Astrocyte (in vitro differentiated cells and primary cell): ENCODE measurements at places on chromosomes 1 and 21. TPM values are rescaled to one million over a fixed set of nuclear protein-coding genes. Genes with fewer than 3 reads are reported as not detected.

- no peak for DNase-seq
These were observed 2.9 kb downstream of the EIF2D start for GRCh38 chr1:206609229-206609991.

The SPRR5 gene
- total RNA-seq = not detected in 2 replicates

- no peak for DNase-seq
These were observed 32.7 kb downstream of the OR13G1 start for GRCh38 chr1:247646867-247647266.

DNA sequence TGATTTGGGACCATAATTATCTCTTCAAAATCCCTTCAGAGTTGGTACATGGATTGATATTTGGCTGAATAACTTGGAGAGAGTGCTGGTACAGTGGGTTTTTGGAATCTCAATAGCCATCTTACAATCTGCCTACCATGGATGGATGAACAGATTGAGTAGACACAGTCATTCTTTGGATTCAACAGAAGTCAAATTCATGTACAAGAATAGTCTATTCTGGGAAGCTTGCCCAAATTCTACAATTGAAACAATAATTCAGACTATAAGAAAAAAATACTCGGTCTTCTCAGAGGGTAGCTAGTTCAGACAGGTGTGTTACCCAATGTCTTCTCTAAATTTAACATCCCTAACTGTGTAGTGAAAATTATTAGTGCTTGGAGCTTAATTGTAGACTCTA is 574.0 kb downstream of the LRRIQ3 start:
- no peak for DNase-seq

DNA sequence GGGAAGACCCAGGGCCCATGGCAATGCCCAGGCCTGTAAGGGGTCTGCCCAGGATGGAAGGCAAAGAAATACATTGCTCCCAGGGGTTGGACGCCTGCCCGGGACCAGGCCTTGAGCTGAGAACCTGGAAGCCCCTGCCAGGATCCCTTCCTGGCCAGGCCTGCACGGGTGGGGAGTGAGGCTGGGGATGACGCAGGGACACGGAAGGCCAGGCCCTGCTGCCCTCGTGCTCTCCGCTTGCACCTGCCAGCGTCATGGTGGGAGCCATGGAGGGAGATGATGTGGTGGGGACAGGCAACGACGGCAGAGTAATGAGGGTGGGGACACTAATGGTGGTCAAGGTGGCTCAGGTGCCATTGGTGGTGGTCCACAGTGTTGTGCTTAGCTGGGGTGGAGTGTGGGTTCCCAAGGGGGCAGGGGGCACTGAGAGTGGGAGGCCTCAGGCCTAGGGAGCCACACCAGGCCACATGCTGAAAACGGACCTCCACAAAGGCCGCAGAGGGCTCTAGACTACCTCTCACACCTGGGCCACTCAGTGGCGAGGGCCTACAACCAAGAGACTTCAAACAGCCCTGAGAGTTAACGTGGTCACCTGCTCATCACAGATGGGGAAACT is 4.3 kb downstream of the HES3 start:
- no peak for DNase-seq

GRCh38 chr1:73144311-73144710 is 862.0 kb upstream of the NEGR1 start:
- no peak for DNase-seq

DNA sequence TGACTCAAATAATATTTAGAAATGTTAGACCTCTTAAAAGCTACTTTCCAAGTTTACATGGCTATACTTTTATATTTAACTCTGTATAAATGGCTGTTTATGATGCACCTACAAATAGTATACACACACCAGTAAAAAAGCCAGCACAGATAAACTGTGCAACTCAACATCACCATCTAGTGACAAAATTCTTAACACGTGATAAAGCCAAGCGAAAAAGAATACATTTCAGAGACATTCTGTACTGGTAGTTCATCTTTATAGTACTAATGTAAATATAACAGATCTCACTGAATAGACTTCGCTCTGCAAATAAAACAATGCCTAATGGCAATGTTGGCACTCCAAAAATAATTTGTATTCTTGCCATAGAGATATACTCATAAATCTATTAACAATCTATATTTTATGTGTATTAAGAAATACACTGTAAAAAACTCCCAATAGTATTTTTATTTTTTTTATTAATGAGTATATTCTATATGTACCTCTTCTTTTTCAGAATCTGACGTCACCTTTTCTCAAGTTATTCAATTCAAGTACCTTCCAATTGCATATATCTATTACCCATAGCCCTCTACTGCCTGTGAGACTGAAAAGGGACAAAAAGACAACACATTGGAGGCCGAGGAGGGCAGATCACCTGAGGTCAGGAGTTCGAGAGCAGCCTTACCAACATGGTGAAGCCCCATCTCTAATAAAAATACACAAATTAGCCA is 100.2 kb downstream of the DPYD start:
- DNase-seq = peak; percentile 16

GRCh38 chr1:27527890-27528817 is 38.2 kb upstream of the WASF2 start:
- no peak for DNase-seq

The CCDC30 gene
- 2.2 and 2.5 TPM in 2 replicates for total RNA-seq

DNA sequence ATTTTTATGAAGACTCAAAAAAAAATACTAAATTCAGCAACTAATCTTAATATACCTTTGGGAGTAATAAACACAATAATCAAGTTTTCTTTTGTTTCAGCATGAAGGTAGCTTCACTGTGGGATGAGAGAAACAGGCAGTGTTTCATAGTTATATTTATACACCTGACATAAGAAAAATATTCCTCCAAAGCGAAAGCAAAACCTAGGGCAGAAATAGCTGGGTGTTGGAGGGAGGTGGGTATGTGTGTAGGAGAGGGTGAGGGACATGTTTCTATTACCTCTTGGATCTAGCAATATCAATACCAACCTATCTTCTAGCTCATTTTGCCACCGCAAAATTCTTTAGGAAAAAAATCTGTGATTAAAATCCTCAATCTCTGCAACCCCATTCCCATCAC is 24.9 kb upstream of the MAN1A2 start:
- no peak for DNase-seq

DNA sequence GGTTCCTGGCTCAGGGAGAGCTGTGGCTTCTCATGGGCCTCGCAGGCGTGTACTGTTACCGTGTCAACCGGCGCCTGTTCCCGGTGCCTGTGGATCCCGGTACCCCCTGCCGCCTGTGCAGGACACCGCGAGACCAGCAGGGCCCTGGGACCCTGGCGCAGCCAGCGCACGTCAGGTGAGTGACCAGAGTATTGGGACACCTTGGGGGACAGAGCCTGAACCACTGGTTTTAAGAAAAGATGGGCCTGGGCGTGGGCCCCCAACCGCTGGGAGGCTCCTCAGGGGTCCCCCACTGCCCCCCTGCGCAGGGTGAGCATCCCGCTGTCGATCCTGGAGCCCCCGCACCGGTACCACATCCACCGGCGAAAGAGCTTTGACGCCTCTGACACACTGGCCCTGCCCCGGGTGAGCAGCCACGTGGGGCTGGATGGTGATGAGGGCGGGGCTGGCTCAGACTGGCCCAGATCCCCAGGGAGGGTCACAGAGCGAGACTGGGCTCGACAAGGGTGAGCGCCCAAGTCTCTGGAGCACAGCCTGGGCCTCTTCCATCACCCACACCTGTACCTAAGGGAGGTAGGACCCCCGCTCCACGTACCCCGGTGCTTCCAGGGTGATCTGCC is 10.5 kb downstream of the MIIP start:
- no peak for DNase-seq

- DNase-seq = no peak
These were observed 529.8 kb downstream of the KIF26B start for GRCh38 chr1:245684571-245684970.

DNA sequence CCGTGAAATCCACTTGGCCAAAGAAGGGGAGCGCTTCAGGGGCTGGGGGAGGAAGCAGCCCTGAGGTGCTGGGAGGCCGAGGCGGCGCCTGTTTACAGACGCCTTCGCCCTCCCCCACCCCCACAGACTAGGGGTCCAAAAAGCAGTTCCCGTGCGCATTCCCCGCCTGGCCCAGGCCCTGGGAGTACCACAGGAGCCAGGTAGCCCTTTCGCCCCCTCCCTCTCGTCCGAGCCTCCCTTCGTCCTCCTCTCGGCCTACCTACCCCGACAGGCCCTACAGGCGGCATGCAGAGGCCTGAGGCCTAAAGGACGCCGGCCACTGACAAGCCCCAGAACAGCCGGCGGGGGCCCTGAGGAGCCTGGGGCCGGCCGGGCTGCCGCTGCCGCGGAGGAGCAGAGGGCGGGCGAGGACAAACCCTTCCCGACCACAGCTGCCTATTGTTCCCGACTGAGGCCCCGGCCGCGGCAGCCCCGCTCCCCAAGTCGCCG is 522 bp downstream of the RC3H1 start:
- peak; percentile 45 for DNase-seq

GRCh38 chr1:244067893-244068292 is 16.8 kb downstream of the ZBTB18 start:
- peak; percentile 43 for DNase-seq

- DNase-seq = no peak
These were observed 36.5 kb downstream of the LRRC8C start for GRCh38 chr1:89669441-89669840.

DNA sequence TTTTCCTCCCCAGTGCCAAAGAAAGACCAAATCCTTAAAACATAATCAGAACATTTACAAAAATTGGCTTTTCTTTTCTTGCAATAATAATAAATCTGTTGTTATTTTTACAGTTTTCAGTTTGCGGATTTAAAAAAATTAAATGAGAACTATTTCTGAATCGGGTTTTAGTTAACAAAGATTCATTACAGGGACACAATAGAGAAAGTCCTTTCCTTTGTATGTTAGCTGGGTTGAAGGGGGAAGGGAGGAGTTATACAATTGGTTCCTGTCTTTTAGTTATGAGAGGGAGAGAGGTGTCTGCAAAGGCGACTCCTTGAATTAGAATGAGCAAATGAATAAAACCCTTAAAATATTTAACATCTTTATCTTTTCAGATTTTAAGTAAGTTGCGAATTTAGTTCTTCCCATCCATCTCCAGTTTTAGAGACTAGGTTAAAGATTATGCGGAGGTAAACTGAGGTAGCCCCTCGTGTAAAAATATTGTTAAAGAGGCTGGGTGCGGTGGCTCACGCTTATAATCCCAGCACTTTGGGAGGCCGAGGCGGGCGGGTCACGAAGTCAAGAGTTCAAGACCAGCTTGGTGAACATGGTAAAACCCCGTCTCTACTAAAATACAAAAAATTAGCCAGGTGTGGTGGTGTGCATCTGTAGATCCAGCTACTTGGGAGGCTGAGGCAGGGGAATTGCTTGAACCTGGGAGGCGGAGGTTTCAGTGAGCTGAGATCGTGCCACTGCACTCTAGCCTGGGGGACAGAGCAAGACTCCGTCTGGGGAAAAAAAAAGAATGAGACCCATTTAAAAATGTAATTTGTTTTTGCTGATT is 3.9 kb downstream of the SPEN start:
- peak; percentile 8 for DNase-seq

DNA sequence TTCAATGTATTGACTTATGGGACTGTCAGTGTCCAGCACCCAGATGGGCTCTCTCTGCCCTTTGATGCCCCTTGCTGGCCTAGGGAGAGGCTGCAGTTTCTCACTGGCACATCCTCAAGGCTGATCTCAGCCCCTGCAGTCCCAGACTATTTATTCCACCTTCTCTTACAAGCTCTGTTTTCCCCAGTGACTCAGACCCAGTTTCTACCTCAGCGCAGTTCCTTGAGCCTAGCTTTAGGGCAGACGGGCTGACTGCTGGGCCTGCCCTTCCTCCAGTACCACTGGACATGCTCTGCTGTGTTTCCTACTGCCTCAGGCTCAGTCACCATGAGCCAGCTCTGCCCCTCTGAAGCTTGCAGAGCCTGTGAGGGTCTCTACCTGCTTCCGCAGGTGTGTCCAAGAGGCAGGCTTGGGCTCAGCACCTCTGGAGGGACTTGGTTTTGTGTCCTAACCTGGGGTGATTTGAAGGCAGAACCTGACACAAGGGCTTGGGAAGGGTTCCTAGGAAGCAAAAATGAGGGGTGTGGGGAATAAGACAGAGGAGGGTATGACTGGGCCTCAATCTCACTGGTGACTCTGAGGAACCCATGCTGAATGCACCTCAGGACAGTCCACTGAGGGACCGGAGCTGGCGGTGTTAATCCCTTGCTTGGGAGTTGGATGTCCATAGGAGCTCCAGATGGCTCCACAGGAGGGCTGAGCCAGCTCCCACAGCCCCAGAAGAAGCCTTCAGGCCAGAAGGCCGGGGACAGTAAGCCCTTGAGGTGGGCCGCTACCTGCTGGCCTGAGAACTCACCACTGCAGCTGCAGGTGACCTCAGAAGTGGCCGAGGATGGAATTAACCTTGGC is 689.9 kb downstream of the MATN1 start:
- DNase-seq = no peak

DNA sequence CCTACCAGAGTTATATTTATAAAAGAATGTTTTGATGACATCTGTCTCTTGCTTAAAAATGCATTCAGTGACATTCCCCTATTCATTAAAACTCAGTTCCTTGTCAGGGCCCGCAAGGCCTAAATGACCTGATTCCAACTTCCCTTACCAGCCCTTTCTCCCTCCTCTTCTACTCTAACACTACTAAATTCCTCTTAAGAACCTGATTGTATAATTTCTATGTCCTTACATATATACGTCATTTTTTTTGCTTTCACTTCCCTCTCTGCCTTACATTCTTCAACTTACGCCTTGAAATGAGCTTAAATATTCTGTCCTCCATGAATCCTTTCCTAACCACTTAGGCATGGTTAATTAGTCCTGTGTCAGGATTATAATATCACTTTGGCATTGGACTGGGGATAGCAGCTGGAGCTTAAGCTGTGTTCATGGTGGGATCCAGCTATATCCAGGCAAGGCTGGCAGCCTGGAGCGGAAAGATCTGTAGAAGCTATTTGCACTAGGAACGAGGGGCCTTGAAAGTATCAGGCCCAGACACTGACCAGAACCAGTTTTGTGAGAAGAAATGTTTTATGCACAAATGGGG is 360.2 kb upstream of the PTBP2 start:
- DNase-seq = no peak

GRCh38 chr1:108646648-108647269 is 14.1 kb downstream of the HENMT1 start:
- peak; percentile 65 for DNase-seq

The DISP1 gene
- total RNA-seq = 4.1 and 4.8 TPM in 2 replicates

- DNase-seq = no peak
These were observed 187.0 kb downstream of the ETS2 start for GRCh38 chr21:38992737-38993136.

DNA sequence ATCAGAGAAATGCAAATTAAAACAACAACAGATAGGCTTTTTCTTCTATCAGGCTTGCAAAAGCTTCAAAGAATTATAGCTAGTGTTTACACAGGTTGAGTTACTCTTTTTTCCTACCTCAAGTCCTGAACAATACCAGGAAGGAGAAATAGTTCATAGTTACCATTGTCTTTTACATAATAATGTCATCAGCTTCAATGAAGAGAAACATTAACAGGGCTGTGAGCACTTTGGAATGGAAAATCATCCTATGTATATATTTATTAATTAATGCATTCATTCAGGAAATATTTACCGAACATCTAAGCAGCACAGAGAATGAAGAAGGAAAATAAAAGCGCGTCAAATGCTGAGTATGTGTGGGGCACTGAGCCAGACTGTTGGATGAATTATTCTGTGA is 197.3 kb downstream of the ZBTB18 start:
- no peak for DNase-seq
